AML-193 (cell line): ENCODE measurements at places on chromosomes 6 and 20.
A peak's percentile ranks its signal among the peaks of the same experiment; 100 is the strongest.

DNA sequence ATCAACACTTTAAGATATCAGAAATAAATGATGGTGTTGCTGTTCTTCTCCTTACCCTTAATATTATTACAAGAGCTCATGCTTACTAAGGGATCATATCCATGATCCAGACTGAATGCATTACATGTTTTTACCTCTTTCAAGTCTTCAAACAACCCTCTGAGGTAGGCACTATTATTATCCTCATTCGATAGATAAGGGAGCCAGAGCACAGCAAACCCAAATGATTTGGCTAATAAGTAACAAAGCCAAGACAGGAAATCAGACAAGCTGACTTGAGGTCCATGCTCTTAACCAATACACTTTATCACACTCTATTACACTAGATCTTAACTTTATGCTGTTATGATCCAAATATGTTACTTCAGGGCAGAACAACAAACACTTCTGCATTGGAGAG, 145.9 kb downstream of the RALGAPA2 start:
- DNase-seq, result no peak

DNA sequence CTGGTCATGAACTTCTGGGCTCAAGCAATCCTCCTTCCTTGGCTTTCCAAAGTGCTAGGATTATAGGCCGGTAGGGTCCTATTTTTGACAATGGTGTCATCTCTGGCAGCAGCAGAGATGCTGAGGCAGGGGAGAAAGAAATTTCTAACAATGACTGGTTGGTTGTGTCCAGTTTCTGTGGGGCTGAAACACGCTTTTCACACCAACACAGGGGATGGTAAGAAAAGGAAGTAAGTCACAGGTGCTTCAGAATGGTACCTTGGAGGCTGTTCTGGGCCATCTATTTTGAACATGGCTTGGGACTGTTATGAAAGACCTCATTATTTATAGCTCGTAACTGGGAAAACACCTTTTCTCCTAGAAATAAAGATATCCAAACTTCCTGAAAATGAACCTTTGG, 72.6 kb downstream of the GJA10 start:
- DNase-seq, result no peak

GRCh38 chr6:99349171-99350141, at the start of gene FAXC:
FAXC (minus strand) TSS chr6:99349674; CDS start chr6:99349372, 302 bp downstream.
- DNase-seq, result no peak

DNA sequence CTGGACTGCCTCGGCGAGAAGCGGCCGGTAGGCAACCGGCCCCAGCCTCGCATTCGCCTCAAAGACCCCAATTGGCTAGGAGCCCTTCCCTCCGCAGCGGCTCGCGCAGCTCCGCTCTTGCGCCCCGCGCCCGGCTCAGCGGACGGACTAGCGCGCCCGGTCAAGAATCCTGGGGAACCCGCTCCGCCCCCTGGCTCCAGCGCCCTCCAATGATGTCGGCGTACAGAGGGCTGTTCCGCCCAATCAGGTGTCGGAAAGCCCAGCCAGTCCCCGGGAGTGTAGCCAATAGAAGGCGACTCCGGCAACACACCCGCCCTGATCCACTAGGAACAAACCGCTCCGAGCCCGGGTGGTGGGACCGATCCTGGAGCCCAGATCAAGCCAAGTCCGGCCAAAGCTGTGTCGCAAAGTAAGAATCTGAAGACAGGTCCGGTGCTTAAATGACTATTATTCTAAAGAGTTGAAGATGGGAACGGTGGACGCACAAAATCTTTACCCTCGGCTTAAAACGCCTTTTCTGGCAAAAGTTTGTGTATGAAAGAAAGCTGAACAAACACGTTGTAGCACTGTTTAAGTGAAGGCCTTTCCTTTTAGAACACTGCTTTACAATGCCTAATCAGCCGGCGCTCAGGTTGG, 132.2 kb downstream of the OGFRL1 start:
- no peak for DNase-seq

- DNase-seq, result no peak
Measured at GRCh38 chr6:95084867-95085266, 492.5 kb upstream of the MANEA start.

DNA sequence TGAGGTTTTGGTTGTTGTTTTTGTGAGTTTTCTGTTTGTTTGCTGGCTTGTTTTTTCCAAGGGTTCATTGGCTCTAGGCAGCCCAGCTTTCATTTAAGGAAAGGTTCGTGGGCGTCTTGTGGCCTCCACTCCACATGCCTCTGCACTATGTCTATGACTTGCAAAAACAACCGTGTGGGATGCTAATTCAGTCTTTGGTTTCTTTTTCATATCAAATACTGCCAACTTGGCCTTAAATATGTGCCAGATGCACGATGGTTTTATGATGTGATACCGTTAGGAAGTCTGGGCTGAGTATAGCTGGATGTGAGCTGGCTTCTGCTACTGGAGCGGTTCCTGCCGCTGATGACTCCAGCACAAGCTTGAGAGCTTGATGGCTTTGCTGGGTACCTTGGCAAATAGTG, 96.3 kb downstream of the BMP2 start:
- DNase-seq, result no peak

DNA sequence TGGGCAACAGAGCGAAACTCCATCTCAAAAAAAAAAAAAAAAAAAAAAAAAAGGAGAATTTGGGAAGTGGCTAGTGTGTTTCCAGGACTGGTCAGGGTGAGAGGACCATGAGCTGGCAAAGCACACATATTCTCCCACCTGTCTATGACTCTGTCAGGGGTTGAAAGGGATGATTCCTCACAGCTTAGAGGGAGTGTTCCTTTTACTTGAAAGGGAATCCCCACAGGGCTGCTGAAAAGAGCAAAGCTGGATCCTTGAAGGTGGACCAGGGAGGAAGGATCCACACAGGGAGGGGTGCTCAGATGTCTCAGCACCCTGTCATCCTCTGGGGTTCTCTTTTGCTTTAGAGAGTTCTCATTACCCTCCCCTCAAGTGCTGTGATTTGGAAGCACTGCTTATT, 13.2 kb downstream of the MRAP2 start:
- no peak for DNase-seq

- DNase-seq, result no peak
Measured at GRCh38 chr20:24361541-24361940, 107.9 kb upstream of the SYNDIG1 start.

DNA sequence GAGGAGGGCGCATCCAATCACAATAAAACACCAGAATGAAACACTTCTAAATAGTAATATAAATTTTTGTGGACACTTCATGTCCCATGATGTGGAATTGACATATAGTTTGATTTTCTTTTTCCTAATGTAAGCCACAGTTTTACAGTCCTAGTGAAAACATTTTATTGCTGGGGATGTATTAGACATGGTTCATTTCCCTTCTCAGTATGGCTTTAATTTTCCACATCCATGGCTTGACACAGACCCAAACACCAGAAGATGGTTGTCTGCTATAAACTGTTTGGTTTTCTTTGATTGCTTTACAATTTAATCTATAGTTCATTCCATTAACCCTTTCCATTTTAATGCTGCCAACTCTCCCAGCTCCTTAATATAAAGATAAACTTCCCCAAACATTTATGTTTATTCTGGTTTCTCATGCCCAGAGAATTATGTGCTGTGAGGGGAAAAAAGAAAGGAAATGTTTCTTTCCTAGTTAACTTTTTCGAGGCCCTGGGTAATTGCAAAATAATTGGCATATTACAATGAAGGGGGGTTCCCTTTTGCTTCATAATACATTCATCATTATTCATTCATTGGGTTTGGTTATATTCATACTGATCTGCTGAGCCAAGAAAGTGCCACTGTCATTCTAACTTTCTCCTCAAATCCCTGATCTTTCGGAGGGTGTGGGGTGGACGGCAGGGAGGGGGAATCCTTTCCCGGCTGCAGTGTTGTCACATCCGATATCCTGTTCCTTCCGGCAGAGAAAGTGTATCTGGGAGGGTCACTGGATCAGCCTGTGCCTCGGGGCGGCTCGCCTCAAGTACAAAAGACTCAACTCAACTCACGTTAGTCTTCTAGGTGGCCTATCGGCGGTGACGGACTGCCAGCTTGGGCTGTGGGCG, 127.6 kb upstream of the TFAP2D start:
- no peak for DNase-seq

GRCh38 chr20:37111926-37112455, 16.2 kb upstream of the RBL1 start:
- DNase-seq, result no peak

- DNase-seq, result no peak
Measured at GRCh38 chr6:133889557-133890403, 867 bp downstream of the TCF21 start.

DNA sequence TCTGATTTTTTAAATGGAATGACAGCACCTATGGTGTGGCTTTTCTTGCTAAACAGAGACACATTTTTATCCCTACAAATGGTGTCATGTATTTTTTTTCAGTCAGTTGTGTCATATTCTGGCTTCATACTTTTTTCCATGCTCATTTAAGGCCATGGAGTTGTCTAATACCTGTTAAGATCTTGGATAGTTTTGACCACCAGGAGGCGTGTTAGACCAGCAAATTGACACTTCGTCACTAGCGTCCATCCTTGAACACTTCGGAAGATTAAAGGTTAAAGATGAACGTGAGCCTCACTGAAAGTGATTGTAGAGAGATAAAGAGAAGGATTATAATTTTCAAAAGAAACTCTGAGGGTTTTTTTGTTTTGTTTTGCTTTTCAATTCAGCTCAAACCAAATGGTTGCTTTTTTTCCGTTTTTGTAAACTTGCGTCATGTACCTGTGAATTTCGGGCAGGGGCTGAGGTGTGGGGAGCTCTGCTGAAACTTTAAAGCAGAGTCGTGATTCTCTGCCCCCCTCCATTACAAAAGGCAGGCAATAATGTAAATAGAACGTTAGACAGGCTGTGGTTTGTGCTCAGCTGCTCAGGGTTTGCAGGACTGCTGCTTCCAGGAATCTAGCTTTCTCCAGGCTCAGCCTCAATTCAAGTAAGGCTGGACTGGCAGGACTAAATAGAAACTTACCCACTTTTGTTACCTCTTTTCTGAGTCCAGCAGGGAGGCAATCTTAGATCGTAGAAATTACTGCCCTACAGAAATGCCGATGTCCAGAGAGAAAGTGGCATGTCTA, 245.1 kb downstream of the FOXA2 start:
- DNase-seq, result peak; percentile 40

DNA sequence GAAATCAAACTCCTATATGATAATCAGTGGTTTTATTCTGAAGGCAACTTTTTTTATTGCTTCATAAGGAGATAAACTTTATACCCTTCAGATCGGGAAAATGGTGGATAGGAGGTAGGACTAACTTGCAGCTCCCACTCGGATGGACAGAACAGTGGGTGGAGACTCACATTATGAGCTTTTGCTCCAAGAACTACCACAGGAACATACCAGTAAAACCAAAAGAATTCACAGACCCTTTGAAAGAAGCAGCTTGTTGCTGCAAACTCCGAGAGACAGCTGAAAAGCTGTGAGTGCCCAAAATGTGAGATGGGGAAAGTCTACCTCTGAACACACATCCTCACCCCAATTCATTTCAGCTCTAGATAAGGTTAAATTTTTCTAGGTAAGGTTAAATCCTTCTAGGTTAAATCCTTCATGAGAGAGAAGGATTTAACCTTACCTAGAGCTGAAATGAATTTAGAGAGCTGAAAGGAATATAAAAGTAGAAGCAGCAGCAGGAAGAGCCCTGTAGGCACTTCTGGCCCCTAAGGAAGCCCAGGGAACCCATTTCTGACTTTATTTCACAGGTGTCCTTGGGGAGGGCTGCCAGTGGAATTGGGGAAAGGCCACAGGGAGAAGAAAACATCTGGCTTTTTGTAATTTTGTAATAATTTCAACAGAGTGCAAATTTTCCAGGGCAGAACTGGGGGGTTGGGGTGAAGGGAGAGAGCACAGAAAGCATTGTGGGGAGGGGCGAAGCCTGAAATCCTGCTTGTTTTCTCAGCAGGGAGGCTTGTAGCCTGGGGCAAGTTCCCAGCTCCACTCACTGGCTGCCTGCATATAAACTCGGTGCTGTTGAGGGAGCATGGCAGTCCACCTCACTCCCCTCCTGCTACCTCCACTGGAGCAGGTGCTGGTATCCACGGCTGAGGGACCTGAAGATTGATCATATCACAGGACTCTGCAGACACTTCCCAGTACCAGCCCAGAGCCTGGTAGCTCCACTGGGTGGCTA, 65.9 kb upstream of the HCRTR2 start:
- no peak for DNase-seq

DNA sequence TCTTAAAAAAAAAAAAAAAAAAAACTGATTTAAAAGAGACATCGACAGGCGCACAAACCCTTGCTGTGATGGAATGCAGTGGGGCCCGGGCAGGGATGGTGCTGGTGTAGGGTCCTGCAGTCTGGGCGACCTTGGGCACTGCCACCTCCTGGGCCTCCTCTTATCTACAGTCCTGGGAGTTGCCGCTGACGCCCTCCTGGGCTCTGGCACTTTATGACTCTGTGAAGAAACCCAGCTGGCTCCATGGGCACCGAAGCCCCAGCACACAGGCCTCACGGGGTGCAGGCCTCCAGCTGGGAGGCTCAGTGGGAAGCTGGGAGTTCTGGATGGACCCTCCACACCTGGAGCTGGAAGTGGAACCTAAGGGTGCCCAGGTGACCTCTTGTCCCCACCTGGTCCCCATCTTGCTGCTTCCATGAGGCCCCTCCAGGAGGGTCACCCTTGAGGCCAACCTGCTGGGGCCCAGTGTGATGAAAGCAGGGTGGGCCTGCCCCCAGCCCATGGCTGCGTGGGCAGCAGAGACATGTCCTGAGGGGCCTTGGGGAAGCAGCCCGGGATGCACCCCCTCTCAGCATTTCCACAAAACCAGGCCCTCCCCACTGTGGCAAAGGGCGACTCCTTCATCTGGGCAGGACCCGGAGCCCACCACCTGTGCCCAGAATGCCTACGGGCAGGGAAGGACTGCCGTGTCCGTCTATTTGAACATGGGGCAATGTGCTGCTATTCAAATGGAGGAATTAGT, 104.9 kb downstream of the ASXL1 start:
- DNase-seq, result no peak

DNA sequence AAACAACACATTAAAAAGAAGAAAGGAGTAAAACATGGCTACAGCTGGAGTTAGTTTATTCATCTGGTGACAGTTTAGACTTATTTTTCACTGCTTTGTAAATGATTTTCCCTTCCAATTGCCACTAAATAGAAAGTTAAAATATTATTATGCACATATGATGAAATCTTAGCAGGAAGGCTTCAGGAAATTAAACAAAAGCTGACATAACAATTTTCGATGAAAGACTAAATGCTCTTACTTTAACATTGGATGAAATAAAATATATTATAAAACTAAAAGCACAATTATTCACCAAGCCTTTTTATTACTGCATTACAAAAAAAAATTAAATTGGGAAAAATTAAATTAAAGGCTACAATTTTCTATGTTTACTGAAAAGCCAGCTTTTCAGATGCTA, 158.0 kb downstream of the MMUT start:
- no peak for DNase-seq

GRCh38 chr20:9262653-9263194, 193.8 kb downstream of the PLCB4 start:
- no peak for DNase-seq
